ENCODE measurements at places on chromosomes 5 and 9.

DNA sequence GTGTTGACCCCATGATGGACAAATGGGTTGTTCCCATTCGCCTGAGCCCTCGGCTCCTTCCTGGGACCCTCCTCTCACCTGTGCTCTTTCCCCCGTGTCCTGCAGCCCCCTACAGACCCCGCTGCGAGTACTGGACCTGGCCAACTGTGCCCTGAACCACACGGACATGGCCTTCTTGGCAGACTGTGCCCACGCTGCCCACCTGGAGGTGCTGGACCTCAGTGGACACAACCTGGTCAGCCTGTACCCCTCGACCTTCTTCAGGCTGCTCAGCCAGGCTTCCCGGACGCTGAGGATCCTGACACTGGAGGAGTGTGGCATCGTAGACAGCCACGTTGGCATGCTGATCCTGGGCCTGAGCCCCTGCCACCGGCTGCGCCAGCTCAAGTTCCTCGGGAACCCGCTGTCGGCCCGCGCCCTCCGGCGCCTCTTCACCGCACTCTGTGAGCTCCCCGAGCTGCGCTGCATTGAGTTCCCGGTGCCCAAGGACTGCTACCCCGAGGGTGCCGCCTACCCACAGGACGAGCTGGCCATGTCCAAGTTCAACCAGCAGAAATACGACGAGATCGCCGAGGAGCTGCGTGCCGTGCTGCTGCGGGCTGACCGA, 3.4 kb downstream of the LRRC14B start:
- H3K27me3 ChIP-seq, result no peaks in the 10 kb centered on the region
- no peaks in the 10 kb centered on the region for H3K36me3 ChIP-seq
- H3K4me3 ChIP-seq, result no peak overlapping the region
- H3K4me1 ChIP-seq, result no peaks in the 10 kb centered on the region
- DNase-seq, result no peak

- H3K27ac ChIP-seq, result no peak overlapping the region
- H3K4me3 ChIP-seq, result no peak overlapping the region
- peaks cover 50% of the 10 kb centered on the region for H3K36me3 ChIP-seq
- DNase-seq, result no peak
- H3K27me3 ChIP-seq, result no peaks in the 10 kb centered on the region
These were observed 113.0 kb downstream of the SMARCA2 start for GRCh38 chr9:2128141-2128540.

- no peak for DNase-seq
- no peaks in the 10 kb centered on the region for H3K27me3 ChIP-seq
- no peak overlapping the region for H3K27ac ChIP-seq
- H3K4me1 ChIP-seq, result no peaks in the 10 kb centered on the region
- no peaks in the 10 kb centered on the region for H3K36me3 ChIP-seq
These were observed 150.8 kb downstream of the TTC39B start for GRCh38 chr9:15156241-15156640.

GRCh38 chr9:16726718-16727451, 143.6 kb downstream of the BNC2 start:
- H3K27me3 ChIP-seq, result no peaks in the 10 kb centered on the region
- DNase-seq, result no peak
- no peak overlapping the region for H3K4me3 ChIP-seq
- no peaks in the 10 kb centered on the region for H3K36me3 ChIP-seq

DNA sequence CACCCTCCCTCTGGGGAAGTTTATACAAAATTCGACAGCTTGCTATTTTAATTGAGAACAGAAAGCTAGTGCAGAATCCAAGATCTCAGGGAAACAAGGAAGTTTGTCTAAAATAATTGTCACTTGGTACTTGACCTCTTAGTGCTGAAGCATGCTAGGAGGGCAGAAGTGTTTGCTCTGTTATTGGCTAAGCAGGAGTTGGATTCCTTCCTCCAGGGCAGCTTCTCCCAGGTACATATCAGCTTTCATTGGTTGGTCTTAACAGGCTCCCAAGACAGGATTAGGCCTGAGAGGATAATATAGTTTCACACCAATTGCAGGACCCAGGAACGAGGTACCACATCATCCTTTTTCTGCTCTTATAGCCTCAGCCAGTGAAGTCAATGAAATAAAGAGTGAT, 432.8 kb downstream of the IRX1 start:
- H3K27me3 ChIP-seq, result no peaks in the 10 kb centered on the region
- DNase-seq, result no peak
- H3K4me1 ChIP-seq, result no peaks in the 10 kb centered on the region
- H3K36me3 ChIP-seq, result no peaks in the 10 kb centered on the region
- no peak overlapping the region for H3K4me3 ChIP-seq

- no peaks in the 10 kb centered on the region for H3K36me3 ChIP-seq
- H3K27me3 ChIP-seq, result no peaks in the 10 kb centered on the region
- no peak for DNase-seq
- no peak overlapping the region for H3K27ac ChIP-seq
- no peak overlapping the region for H3K4me3 ChIP-seq
These were observed 7.3 kb downstream of the C9orf50 start for GRCh38 chr9:129613520-129614175.

GRCh38 chr5:4777435-4777834, 362.7 kb upstream of the ADAMTS16 start:
- no peak overlapping the region for H3K4me3 ChIP-seq
- H3K27ac ChIP-seq, result no peak overlapping the region
- H3K4me1 ChIP-seq, result no peaks in the 10 kb centered on the region
- H3K27me3 ChIP-seq, result no peaks in the 10 kb centered on the region
